ENCODE measurements at places on chromosomes 5 and 9. TPM values are rescaled to one million over a fixed set of nuclear protein-coding genes. Genes with fewer than 3 reads are reported as not detected.

SKP1 gene
- 366 TPM for total RNA-seq

CER1 gene
- total RNA-seq: not detected

SYK gene
- total RNA-seq: not detected

SLC1A1 gene
- 6.0 TPM for total RNA-seq

DNA sequence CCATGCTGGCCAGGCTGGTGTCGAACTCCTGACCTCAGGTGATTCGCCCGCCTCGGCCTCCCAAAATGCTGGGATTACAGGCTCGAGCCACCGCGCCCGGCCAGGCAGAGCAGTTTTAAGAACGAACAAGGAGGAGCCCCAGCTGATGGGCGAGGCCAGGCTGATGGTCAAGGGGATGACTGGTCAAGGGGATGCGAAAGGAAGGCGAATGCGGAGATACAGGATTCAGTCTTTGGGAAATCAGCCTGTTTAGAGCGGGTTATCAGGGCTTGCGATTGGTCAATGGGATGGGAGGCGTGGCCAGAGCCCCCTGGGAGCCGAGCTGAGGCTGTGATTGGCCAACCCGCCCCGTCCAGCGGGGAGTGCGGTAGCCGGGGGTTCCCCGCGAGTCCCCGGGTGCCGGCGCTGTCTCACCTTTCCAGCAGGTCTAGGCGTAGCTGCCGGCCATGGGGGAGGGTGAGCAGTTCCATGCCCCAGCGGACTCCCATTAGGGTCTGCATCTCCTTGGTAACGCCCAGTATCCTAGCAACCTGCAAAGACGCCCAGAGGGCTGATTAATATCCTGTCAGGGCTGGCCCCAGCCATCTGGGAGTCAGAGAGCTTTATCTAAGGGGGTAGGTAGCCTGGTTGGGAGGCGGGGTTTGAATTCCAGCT lies 7.5 kb upstream of the TOR2A start:
- DNase-seq: peak; percentile 87

Measured in RPMI7951 (cell line).